ENCODE measurements at places on chromosomes 12 and 14. TPM values are rescaled to one million over a fixed set of nuclear protein-coding genes. Genes with fewer than 3 reads are reported as not detected.

DNA sequence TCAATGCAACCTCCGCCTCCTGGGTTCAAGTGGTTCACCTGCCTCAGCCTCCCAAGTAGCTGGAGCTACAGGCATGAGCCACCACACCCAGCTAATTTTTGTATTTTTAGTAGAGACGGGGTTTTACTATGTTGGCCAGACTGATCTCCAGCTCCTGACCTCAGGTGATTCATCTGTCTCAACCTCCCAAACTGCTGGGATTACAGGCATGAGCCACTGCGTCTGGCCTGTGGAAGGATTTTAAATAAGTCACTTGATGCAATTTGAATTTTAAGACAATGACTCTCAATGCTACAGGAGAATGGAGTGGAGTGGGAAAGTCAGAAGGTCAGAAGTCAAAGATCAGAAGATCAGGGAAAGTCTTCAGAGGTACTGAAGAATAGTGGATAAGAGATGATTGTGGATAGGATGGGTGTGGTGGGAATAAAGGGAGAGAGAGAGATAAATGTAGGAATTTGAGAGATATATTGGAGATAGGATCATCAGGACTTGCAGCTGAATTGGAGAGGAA lies 15.4 kb downstream of the TMEM52B start:
- H3K27me3 ChIP-seq = no peaks in the 10 kb centered on the region
- H3K27ac ChIP-seq = no peak overlapping the region
- no peak for DNase-seq
- 0 out of 2 replicates have a peak, but pooled peaks cover 2% of the 10 kb centered on the region for H3K4me1 ChIP-seq
- H3K4me3 ChIP-seq = no peak overlapping the region
- H3K36me3 ChIP-seq = no peaks in the 10 kb centered on the region

- no peaks in the 10 kb centered on the region for H3K27me3 ChIP-seq
- no peak for DNase-seq
- no peak overlapping the region for H3K27ac ChIP-seq
Observed at GRCh38 chr14:64447876-64448670, 17.2 kb upstream of the AKAP5 start.

DNA sequence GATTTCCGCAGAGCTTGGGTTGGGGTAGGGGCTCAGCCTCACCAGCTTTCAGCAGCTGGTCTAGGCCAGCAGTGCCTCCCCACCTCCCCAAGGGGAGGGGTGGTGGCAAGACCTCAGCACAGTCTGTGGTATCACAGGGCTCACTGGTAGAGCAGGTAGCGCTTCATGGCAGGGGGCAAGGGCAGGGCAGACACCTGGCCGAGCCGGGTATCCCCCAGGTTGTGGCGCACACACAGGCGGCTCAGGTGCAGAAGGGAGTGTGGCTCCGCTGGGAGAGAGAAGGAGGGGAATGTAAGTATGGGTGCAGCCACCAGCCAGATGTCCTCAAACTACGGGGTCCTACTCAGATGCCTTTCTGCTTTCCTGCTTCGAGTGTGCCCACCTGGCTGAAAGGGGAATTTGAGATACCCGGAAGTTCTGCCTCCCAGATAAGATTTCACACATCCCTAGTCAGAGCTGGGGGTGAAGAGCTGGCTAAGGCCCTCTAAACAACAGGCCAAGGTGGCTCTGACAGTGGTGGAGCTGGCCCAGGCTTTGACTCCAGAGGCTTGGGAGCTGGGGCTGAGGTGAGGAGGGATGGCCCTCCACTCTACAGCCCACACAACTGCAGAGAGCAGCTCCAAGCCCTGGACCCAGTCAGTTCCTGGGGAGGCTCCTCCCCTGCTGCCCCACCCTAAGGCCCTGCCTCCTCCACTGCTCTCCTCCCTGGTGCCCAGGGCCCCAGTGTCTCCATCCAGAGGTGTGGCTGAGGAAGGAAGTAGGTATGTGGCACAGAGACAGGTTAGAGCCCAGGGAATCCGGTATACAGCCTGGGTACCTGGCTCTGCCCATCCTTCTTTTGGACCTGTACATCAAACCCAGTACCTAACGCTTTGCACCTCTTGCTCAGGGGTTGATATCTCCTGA lies 1.8 kb downstream of the SPSB2 start:
- H3K4me1 ChIP-seq = peaks cover 6% of the 10 kb centered on the region
- no peak overlapping the region for H3K27ac ChIP-seq
- no peak for DNase-seq
- H3K36me3 ChIP-seq = peaks cover 8% of the 10 kb centered on the region
- H3K27me3 ChIP-seq = no peaks in the 10 kb centered on the region

- no peaks in the 10 kb centered on the region for H3K36me3 ChIP-seq
- no peak overlapping the region for H3K4me3 ChIP-seq
- H3K4me1 ChIP-seq = no peaks in the 10 kb centered on the region
Observed at GRCh38 chr14:33386781-33387180, 448.1 kb downstream of the NPAS3 start.

- H3K27ac ChIP-seq = no peak overlapping the region
- H3K4me3 ChIP-seq = no peak overlapping the region
- no peaks in the 10 kb centered on the region for H3K27me3 ChIP-seq
- H3K36me3 ChIP-seq = no peaks in the 10 kb centered on the region
- no peak for DNase-seq
Observed at GRCh38 chr14:60845523-60845922, 111.0 kb downstream of the MNAT1 start.

LTBR gene
- total RNA-seq = 6.3 TPM

MLXIP gene
- 40.4 TPM for total RNA-seq
